Heart left ventricle (tissue), 16 donors: ENCODE measurements at places on chromosomes 16 and 17. TPM values are rescaled to one million over a fixed set of nuclear protein-coding genes. Genes with fewer than 3 reads are reported as not detected.
A peak's percentile ranks its signal among the peaks of the same experiment; 100 is the strongest.

The TSNAXIP1 gene
- total RNA-seq, result 0.72 TPM

The PRAC2 gene
- not detected for total RNA-seq

The DRC3 gene
- 0.42 TPM for total RNA-seq

The AGRP gene
- total RNA-seq, result not detected

The CDRT15 gene
- not detected for total RNA-seq

The NPTX1 gene
- total RNA-seq, result not detected

The KDM6B gene
- total RNA-seq, result 24.9 TPM

The PLA2G10 gene
- total RNA-seq, result not detected

The DNAAF8 gene
- 0.91 TPM for total RNA-seq

The ODAD4 gene
- 0.51 TPM for total RNA-seq

The VMP1 gene
- 45.7 TPM for total RNA-seq

The NXPH3 gene
- 4.4 TPM for total RNA-seq

The PPM1E gene
- 0.50 TPM for total RNA-seq

GRCh38 chr16:648071-648780 is 939 bp upstream of the WDR90 start:
- H3K27me3 ChIP-seq, result no peaks in the 10 kb centered on the region
- peaks cover under 1% of the 10 kb centered on the region for H3K36me3 ChIP-seq
- peaks cover 62% of the 10 kb centered on the region for H3K4me1 ChIP-seq
- peak overlapping the region; percentile 92 for H3K27ac ChIP-seq
- no peak for DNase-seq

GRCh38 chr17:50660042-50660886 is 25.6 kb downstream of the ABCC3 start:
- H3K36me3 ChIP-seq, result no peaks in the 10 kb centered on the region
- H3K4me1 ChIP-seq, result peaks cover 27% of the 10 kb centered on the region
- H3K27ac ChIP-seq, result no peak overlapping the region
- peak; percentile 68 for DNase-seq
- no peak overlapping the region for H3K4me3 ChIP-seq

- DNase-seq, result peak; percentile 21
- peaks cover 6% of the 10 kb centered on the region for H3K27me3 ChIP-seq
- H3K36me3 ChIP-seq, result no peaks in the 10 kb centered on the region
- no peak overlapping the region for H3K4me3 ChIP-seq
- H3K4me1 ChIP-seq, result peaks cover 9% of the 10 kb centered on the region
These were observed 8.3 kb downstream of the CBFA2T3 start for GRCh38 chr16:88968589-88969280.

- H3K36me3 ChIP-seq, result peaks cover 60% of the 10 kb centered on the region
- H3K27me3 ChIP-seq, result no peaks in the 10 kb centered on the region
- no peak overlapping the region for H3K4me3 ChIP-seq
- no peaks in the 10 kb centered on the region for H3K4me1 ChIP-seq
These were observed 141.2 kb downstream of the AATF start for GRCh38 chr17:37089956-37090355.

DNA sequence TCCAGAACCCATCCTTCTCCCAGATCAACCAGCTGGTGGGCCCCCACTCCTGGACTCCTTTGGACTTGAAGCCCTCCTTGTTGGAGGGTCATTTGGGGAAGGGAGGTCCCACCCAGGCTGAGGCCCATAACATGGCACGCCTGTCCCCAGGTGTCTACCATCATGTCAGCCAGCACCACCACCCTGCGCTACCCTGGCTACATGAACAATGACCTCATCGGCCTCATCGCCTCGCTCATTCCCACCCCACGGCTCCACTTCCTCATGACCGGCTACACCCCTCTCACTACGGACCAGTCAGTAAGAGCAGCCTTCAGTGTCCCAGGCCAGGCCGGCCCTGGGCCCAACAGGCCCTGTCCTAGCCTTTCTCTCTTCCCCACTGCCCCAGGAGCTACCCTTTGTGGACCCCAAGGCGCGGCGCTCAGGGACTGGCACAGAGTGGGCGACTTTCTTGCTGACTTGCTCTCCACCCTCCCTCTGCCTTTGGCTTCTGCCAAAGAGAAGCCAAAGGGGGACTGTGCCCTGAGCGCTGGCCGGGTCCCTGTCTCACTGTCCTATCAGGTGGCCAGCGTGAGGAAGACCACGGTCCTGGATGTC is 4.3 kb downstream of the TUBG1 start:
- peaks cover 12% of the 10 kb centered on the region for H3K4me1 ChIP-seq
- H3K27ac ChIP-seq, result no peak overlapping the region
- H3K27me3 ChIP-seq, result no peaks in the 10 kb centered on the region
- no peak overlapping the region for H3K4me3 ChIP-seq
- no peak for DNase-seq
- peaks cover 44% of the 10 kb centered on the region for H3K36me3 ChIP-seq

DNA sequence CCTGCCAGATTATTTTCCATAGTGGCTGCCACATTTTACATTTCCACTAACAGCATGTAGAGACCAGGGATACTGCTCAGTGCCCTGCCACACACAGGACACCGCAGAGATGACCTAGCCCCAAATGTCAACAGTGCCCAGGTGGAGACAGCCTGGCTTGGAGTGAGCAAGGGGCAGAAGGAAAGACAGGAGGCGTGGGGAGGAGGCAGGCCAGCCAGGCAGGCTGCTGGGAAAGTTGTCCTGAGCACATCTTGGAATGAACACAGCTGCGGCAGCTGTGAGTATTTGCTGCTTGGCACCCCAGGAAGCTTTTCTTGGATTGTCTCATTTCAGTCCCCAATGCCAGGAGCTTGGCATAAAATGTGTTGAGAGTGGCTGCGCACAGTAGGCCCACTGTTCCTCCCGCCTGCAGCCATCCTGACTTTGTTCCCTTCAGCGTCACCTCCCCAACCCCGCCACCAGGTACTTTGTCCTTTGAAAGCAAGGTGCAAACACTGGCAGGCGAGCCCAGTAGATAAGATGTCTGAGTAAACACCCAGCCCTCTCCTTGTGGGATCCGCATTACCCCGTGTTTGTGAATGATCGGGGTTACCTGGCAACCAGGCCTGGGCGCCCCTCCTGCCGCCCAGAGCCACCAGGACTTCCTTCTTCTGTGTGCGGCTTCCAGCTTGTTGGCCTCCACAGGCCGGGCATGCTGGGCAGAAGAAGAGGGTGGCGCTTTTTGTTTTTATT is 114.0 kb downstream of the CMIP start:
- H3K27me3 ChIP-seq, result no peaks in the 10 kb centered on the region
- no peak overlapping the region for H3K27ac ChIP-seq
- no peak overlapping the region for H3K4me3 ChIP-seq
- H3K36me3 ChIP-seq, result no peaks in the 10 kb centered on the region

GRCh38 chr17:77735566-77736198 is 222.8 kb upstream of the TNRC6C start:
- peak; percentile 78 for DNase-seq
- peak overlapping the region; percentile 89 for H3K27ac ChIP-seq
- H3K4me1 ChIP-seq, result peaks cover 53% of the 10 kb centered on the region
- H3K36me3 ChIP-seq, result no peaks in the 10 kb centered on the region

GRCh38 chr16:1105888-1106620 is 10.0 kb upstream of the C1QTNF8 start:
- H3K27me3 ChIP-seq, result peaks cover 13% of the 10 kb centered on the region
- H3K36me3 ChIP-seq, result no peaks in the 10 kb centered on the region
- H3K4me3 ChIP-seq, result no peak overlapping the region
- DNase-seq, result peak; percentile 67
- no peak overlapping the region for H3K27ac ChIP-seq

GRCh38 chr17:19664136-19664820 is 15.7 kb downstream of the ALDH3A2 start:
- peak overlapping the region; percentile 42 for H3K27ac ChIP-seq
- no peaks in the 10 kb centered on the region for H3K36me3 ChIP-seq
- H3K4me3 ChIP-seq, result no peak overlapping the region
- H3K4me1 ChIP-seq, result peaks cover 16% of the 10 kb centered on the region
- DNase-seq, result peak; percentile 86
- H3K27me3 ChIP-seq, result no peaks in the 10 kb centered on the region

- no peaks in the 10 kb centered on the region for H3K36me3 ChIP-seq
- H3K4me1 ChIP-seq, result peaks cover 43% of the 10 kb centered on the region
- H3K27ac ChIP-seq, result no peak overlapping the region
- H3K27me3 ChIP-seq, result no peaks in the 10 kb centered on the region
These were observed 14.0 kb downstream of the PLLP start for GRCh38 chr16:57270221-57271062.

- no peak for DNase-seq
- H3K4me3 ChIP-seq, result no peak overlapping the region
- no peak overlapping the region for H3K27ac ChIP-seq
- no peaks in the 10 kb centered on the region for H3K36me3 ChIP-seq
- H3K27me3 ChIP-seq, result no peaks in the 10 kb centered on the region
These were observed 97.3 kb upstream of the NETO2 start for GRCh38 chr16:47241061-47241460.

- H3K27ac ChIP-seq, result no peak overlapping the region
- no peak overlapping the region for H3K4me3 ChIP-seq
- H3K36me3 ChIP-seq, result no peaks in the 10 kb centered on the region
These were observed 19.7 kb downstream of the RHBDL3 start for GRCh38 chr17:32285306-32285705.

- no peak for DNase-seq
- H3K36me3 ChIP-seq, result no peaks in the 10 kb centered on the region
- H3K4me3 ChIP-seq, result no peak overlapping the region
These were observed 25.7 kb downstream of the IRF8 start for GRCh38 chr16:85924675-85925074.

- no peaks in the 10 kb centered on the region for H3K4me1 ChIP-seq
- no peaks in the 10 kb centered on the region for H3K36me3 ChIP-seq
- H3K4me3 ChIP-seq, result no peak overlapping the region
These were observed 9.1 kb downstream of the RCVRN start for GRCh38 chr17:9895923-9896322.

DNA sequence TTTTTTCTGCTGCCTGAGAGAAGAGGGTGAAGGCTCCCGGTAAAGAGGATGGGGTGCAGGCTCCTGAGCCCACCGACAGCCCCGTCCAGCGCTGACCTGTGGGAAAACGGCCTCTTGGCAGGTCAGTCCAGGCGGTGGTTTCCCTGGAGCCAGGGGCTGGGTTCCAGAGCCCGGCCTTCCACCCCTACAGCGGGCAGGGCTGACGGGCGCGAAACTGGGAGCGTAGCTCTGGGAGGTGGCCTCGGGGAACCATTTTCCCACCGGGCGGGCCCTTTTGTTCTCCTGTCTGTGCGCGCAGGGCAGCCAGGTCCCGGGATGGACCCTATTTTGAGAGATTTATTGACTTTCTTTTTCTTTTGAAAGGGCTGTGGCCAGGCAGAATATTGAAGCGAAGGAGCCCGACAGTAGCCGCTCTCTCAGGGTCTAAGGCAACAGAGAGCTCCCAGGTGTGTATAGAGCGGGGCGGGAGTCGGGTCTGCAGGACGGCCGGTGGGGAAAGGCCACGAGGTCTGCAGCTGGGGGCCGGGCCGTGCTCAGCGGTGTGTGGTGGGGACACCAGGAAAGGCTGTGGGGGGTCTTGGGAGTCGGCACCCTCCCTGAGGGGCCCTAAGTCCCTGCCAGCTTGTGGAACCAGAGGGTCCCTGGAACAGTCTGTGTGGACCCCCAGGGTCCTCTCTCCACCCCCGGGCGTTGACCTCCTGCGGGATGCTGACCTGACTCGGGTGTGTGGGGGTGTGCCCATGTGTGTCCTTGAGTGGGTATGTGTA is 32.3 kb downstream of the METRNL start:
- H3K27ac ChIP-seq, result no peak overlapping the region
- H3K4me3 ChIP-seq, result no peak overlapping the region
- no peaks in the 10 kb centered on the region for H3K27me3 ChIP-seq
- H3K4me1 ChIP-seq, result no peaks in the 10 kb centered on the region
- no peaks in the 10 kb centered on the region for H3K36me3 ChIP-seq

- no peaks in the 10 kb centered on the region for H3K4me1 ChIP-seq
- H3K4me3 ChIP-seq, result no peak overlapping the region
- no peaks in the 10 kb centered on the region for H3K27me3 ChIP-seq
These were observed 118.3 kb upstream of the FAM20A start for GRCh38 chr17:68719431-68719830.

- H3K4me1 ChIP-seq, result peaks cover 54% of the 10 kb centered on the region
- H3K36me3 ChIP-seq, result no peaks in the 10 kb centered on the region
- H3K27ac ChIP-seq, result peak overlapping the region; percentile 98
- H3K4me3 ChIP-seq, result peak overlapping the region; percentile 57
- no peaks in the 10 kb centered on the region for H3K27me3 ChIP-seq
These were observed 1.0 kb upstream of the ARMC5 start for GRCh38 chr16:31458073-31458843.

- no peaks in the 10 kb centered on the region for H3K27me3 ChIP-seq
- H3K4me1 ChIP-seq, result peaks cover 13% of the 10 kb centered on the region
- peak; percentile 70 for DNase-seq
- H3K4me3 ChIP-seq, result peak overlapping the region; percentile 50
- peaks cover 10% of the 10 kb centered on the region for H3K36me3 ChIP-seq
These were observed 19.5 kb downstream of the ATP2A3 start for GRCh38 chr17:3944485-3945388.

DNA sequence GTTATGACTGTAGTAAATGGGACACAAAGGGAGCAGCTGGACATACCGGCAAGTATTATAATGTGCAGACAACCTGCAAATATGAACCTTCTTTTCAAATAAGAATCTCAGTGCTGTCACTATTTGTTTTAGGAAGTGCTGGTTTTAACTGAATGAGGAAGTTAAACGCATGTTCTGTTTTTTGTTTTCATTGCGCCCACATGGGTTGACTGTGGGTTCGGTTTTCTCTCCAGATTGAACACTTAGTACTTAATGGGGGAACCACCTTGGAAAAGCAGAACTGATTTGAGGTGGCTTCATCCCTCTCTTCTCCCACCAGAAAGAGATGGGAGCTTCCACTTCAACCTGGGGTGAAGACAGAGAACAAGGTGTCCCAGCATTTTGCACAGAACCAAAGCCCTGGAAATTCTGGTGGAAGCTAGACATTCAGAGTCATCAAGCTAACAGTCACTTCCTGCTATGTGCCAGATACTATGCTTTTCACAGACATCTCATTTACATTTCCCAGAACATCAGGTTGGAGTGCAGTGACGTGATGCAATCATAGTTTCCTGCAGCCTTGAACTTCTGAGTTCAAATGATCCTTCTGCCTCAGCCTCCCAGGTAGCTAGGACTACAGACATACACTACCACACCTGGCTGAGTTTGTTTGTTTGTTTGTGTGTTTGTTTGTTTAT is 149.8 kb downstream of the CDH13 start:
- H3K27ac ChIP-seq, result no peak overlapping the region
- H3K27me3 ChIP-seq, result no peaks in the 10 kb centered on the region
- no peak overlapping the region for H3K4me3 ChIP-seq
- H3K4me1 ChIP-seq, result no peaks in the 10 kb centered on the region
- no peaks in the 10 kb centered on the region for H3K36me3 ChIP-seq

GRCh38 chr16:57098188-57098841 is 5.9 kb downstream of the CPNE2 start:
- no peaks in the 10 kb centered on the region for H3K36me3 ChIP-seq
- no peak overlapping the region for H3K4me3 ChIP-seq
- no peaks in the 10 kb centered on the region for H3K27me3 ChIP-seq
- H3K27ac ChIP-seq, result no peak overlapping the region
- DNase-seq, result no peak
